ENCODE measurements at places on chromosomes 5 and 9.
A peak's percentile ranks its signal among the peaks of the same experiment; 100 is the strongest.

DNA sequence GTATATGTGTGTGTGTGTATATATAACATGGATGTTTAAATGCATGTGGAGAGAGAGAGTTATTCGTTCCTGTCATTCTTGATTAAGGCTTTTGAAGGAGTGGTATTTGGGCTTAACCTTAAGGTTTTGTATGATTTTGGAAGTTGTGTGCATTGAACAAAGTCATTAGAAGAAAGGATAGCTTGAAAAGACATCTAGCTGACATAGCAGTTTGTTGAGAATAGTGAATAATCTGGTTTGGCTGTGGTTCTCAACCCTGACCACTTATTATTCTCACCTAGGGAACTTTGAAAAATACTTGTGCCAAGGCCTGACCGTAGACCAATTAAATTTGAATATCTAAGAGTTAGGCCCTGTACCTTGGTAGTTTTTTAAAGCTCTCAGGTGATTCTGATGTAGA is 141.1 kb upstream of the SH3GL2 start:
- DNase-seq, result no peak

DNA sequence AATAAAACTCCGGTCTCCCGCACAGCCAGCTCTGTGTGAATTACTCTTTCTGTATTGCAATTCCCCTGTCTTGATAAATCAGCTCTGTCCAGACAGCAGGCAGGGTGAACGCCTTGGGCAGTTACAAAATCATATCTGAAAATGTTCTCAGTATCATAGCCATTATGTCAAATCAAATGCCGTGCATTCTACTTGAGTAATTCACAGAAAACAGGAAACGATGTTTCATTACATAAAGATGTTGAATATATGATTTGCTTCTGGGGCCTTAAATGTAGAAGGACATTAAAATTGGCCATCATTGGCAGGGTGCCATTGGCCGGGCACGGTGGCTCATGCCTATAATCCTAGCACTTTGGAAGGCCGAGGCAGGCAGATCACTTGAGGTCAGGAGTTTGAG is 8.5 kb downstream of the POLR3G start:
- DNase-seq, result no peak

GRCh38 chr9:134773842-134774241 is 106.8 kb upstream of the FCN2 start:
- no peak for DNase-seq

DNA sequence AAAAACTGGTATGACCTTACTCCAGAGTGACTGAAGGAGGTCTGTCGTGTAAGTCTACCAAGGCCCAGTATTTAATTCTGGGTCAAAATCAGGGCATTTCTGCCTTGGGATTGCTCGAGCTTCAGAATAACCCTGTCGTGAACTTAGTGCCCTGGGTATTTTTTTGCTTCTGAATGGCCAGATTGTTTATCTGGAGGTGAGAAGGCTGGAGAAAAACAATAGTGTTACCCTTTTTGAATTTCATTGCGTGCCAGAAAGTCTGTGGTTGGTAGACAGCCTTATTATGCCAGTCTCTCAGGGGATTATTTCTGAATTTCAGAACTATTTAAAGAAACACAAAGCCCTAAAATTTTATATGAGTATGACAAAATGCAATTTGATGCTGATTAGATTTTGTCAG is 323.4 kb downstream of the CSNK1G3 start:
- no peak for DNase-seq

DNA sequence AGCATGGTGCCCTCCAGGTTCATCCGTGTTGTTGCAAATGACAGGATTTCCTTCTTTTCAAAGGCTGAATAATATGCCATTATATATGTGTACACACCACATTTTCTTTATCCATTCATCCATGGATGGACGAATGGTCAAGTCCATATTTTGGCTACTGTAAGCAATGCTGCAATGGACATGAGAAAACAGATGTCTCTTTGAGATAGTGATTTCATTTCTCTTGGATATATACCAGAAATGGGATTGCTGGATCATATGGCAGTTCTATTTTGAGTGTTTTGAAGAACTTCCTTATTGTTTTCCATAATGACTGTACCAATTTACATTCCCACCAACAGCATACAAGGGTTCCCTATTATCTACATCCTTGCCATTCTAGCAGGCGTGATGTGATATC is 67.9 kb downstream of the TEK start:
- no peak for DNase-seq

- DNase-seq, result no peak
Measured at GRCh38 chr5:74510476-74511075, 130.0 kb downstream of the ENC1 start.

GRCh38 chr9:34994900-34995669 is 5.5 kb downstream of the DNAJB5 start:
- DNase-seq, result no peak

DNA sequence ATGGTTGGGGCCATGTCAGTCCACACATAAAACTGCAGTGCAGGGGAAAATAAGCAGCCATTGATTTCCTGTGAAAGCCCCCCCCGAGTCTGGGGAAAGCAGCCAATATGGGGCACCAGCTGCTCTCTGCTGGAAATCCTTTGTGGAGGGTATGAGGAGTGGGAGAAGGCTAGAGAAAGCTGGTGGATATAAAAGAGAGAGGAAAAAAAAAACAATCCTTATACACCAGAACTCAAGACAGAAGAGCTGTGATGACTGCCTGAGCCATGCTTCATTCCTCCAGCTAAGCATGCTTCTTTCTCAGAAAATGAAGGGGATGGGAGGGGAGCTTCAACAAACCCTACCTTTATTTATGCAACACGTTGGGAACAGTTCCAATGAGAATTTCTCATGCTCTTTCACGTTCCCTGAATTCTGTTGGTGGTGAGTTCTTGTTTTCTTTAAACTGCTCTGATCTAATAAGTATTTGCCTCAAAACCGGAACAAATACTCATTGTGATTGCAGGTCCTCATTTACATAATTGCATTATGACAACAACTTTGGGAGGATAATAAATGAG is 688.0 kb upstream of the SEMA6A start:
- no peak for DNase-seq

DNA sequence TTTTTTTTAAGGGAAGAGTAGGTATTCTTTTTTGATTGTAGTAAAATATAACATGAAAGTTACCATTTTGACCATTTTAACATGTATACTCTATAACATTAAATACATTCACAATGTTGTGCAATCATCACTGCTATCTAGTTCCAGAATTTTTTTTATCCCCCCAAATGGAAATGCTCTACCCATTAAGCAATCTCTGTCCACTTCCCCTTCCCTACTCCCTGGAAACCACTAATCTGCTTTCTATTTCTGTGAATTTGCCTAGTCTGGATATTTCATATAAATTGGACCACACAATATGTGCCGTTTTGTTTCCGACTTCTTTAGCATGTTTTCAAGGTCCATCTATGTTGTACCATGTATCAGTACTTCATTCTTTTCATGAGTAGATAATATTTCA is 429.5 kb downstream of the TLE1 start:
- DNase-seq, result no peak

- DNase-seq, result no peak
Measured at GRCh38 chr9:134982311-134982710, 64.6 kb upstream of the FCN1 start.

DNA sequence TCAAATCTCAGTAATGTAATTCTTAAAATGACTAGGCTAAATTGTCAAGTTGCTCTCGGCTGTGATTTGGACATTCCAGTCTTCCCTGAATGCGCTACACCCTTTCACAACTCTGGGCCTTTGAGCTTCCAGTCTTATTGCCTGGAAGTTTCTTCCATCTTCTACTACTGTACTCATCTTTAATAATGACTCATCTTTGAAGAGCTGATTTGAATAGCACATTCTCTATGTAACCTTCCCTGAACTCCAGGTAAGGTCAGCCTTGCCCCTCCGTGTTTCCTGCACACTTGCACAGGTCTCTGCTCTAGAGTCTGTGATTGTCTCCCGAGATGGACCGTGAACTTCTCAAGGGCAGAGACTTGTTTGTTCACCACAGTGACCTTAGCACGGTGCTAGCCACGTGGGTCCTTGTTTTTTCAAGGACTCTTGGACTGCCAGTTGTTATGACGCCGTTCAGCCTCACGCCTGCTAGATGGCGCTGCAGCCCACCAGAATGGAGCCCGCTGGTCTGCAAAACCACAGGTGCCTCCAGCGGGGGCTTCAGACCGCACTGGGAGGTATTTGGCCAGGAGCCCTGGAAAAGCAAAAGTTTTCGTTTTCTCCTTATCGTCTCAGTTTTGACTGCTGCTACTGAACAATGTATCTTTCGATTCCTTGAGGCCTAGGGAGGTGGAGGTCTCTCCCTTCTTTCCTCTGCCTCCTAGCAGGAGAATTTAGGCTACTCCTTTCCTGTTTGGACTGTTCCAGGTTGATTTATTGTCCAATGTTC is 44.4 kb downstream of the SEC61B start:
- DNase-seq, result peak; percentile 75

DNA sequence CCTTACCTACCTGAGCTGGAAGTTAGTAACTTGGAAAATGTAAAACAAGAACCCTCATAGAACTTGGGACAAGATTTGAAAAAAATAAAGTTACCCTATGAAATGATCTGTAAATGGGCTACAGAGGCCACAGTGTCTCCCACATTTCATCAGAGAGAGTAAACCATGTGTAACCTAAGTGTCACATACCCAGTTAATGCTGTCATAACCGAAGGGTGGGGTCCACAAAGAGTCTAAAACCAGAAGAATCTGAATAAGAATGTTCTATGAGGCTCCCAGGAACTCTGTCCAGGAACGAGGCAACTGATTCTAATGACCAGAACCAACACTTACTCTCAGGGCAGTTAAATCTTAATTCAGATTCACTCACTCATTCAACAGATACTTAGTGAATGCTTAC is 1.0 kb upstream of the FAM13B start:
- DNase-seq, result no peak

- no peak for DNase-seq
Measured at GRCh38 chr5:32074401-32074800, 99.7 kb downstream of the GOLPH3 start.

- no peak for DNase-seq
Measured at GRCh38 chr5:153938191-153938842, 100.4 kb downstream of the FAM114A2 start.

DNA sequence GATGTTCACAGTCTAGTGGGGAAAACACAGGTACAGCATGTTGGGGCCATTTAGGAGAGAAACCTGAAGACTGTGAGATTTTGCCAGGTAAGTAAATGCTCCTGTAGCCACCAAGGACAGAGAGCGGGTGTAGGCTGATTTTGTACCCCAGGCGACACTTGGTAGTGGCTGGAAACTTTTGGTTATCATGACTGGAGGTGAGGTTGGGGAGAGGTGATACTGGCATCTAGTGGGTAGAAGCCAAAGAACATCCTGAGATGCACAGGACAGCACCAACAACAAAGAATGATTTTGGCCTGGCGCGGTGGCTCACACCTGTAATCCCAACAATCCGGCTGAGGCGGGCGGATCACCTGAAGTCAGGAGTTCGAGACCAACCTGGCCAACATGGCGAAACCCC is 38.8 kb upstream of the PWWP2A start:
- no peak for DNase-seq

DNA sequence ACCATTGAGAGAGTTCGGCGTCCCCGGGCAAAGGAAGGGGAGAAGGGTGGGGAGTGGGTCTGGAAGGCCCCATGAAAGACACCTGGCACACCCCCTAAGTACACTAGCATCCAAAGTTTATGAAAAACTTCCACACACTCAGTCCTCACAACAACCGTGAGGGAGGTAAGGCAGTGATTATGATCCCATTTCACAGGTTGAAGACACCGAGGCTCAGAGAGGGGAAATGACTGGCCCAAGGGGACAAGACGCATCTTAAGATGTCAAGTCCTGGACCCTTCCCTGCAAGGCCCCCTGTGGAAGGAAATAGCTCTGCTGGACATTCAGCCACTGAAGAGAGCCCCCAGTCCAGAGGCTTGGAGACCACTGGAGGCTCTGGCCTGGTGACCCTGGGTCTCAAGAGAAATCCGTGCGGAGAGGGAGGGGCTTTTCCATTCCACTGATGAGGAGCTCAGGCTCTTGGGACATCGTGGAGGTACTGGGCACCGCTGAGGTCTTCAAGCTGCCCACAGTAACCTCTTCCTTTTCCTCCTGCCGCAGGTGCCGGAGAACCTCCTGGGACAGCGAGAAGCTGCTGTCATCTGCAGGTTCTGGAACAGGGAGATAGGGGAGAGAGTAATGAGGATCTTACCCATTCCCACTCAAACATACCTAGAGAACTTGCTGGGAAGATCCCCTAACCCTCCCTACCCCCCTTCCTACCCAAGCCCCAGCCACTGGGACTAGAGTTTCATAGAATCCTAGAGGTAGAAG is 5.2 kb downstream of the SMIM33 start:
- no peak for DNase-seq

DNA sequence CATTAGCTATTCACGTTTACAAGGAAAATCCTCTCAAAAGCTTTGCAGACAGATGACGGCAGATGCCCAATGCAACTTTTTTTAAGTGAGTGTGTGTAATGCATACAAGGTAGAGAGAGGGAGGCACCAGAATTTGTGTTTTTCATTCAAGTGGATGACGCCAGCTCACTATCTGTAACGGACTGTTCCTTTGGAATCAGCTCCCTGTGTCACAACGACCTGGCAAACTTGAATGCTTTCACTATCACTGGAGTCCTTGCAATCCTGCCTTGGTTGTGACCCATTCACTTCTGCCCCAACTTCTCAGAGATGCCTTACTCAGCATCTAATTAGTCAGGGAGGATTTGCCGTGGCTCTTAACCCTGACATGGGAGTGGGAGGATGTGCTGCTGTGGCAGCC is 148.5 kb downstream of the BNC2 start:
- no peak for DNase-seq

- no peak for DNase-seq
Measured at GRCh38 chr5:159120446-159120845, 20.7 kb upstream of the EBF1 start.

DNA sequence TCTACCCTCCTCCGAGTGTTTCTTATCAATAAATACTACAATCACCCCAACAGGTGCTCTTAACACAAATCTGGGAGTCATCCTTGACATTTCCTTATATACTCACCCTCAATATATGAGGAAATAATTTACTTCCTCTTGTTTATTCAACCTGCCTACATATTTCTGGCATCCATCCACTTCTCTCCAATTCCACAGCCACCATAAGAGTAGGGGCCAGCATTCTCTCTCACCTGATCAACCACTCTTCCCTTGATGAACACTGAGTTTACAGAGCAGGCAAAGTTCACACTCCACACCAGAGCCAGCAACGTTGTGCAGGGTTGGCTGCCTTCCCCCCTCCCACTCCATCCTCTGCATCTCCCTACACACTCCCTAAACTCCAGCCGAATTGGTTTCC is 904.3 kb upstream of the DMAC1 start:
- no peak for DNase-seq

DNA sequence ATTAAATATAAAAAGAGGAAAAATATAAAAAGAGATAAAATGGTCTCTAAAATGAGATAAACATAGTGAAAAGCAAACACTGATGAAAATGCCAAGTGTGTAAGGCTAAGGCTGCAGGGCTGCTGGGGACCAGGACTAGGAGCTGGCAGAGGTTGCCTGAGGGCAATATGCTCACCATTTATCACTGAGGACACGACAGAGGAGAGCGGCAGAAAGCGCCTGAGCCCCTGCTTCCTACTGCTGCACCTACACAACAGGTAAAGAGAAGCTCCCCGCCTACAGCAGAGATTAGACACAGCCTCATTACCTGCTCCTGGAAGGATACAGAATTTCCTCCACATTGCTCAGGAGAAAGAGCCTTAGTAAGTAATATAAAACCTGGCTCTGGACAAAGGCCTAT is 70.7 kb upstream of the PPP1R2B start:
- no peak for DNase-seq

- DNase-seq, result no peak
Measured at GRCh38 chr9:130664251-130665028, at the start of gene PRDM12. Gene PRDM12, plus strand, starts transcription at chr9:130664594. Its CDS starts 60 bp downstream, at chr9:130664654.

GRCh38 chr5:159971514-159971913 is 37.4 kb upstream of the TTC1 start:
- no peak for DNase-seq
